Right renal pelvis (tissue), 4 donors: ENCODE measurements at places on chromosomes 2 and 18. TPM values are rescaled to one million over a fixed set of nuclear protein-coding genes. Genes with fewer than 3 reads are reported as not detected.

DNA sequence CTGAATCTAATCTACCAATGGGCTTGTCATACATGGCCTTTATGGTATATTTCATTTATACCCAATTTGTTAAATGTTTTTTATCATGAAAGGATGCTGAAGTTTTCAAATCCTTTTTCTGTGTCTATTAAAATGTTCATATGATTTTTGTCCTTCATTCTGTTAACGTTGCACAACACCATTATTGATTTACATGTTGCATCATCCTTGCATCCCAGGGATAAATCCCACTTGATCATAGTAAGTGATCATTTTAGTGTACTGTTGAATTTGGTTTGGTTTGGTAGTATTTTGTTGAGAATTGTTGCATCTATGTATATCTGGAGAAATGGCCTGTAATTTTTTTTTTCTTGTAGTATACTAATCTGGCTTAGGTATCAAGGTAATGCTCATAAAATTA lies 9.4 kb downstream of the SP100 start:
- no peak for DNase-seq

GRCh38 chr18:49013961-49014604 lies 63.3 kb upstream of the SMAD7 start:
- no peak for DNase-seq

DNA sequence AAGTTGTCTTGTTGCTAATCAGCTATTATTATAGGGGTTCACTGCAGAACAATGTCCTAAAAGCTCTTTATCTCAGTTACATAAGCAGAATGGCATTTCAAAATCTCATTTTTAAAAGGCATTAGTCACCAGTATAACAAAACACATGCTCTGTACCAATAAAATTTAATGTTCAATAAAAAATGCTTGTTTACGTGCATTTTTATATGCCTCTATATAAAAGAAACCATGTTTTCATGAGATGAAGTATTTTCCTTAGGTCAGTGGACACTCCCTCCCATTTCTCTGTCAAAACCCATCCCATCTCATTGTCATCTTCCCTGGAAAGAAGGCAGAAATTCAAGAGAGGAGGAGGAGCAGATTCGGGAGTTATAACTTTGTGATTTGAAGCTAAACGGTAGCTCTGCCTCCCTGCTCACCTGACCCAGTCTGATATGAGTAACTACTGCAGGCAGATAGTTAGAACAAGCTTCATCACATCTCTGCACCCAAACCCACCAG lies 231.9 kb upstream of the SIX2 start:
- no peak for DNase-seq

GRCh38 chr2:198615972-198616371 lies 811.6 kb downstream of the PLCL1 start:
- no peak for DNase-seq

DNA sequence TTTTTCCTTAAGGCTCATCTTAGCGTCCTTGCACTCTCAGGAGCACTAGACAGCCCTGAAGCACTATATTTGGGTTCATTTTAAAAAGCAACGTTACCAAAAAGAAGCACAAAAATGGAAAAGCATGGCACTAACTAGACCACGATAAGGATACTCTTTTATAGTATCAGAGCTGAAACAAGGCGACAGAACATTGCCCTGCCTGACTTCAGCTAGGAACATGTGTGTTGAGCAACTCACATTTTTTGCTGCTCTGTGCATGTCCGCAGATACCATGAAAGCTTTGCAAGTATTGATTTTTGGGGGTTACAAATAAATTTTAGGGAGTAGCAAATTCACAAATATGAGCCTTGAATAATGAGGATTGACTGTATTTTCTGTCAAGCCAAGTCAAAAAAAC lies 332.0 kb downstream of the PTPRM start:
- no peak for DNase-seq

DNA sequence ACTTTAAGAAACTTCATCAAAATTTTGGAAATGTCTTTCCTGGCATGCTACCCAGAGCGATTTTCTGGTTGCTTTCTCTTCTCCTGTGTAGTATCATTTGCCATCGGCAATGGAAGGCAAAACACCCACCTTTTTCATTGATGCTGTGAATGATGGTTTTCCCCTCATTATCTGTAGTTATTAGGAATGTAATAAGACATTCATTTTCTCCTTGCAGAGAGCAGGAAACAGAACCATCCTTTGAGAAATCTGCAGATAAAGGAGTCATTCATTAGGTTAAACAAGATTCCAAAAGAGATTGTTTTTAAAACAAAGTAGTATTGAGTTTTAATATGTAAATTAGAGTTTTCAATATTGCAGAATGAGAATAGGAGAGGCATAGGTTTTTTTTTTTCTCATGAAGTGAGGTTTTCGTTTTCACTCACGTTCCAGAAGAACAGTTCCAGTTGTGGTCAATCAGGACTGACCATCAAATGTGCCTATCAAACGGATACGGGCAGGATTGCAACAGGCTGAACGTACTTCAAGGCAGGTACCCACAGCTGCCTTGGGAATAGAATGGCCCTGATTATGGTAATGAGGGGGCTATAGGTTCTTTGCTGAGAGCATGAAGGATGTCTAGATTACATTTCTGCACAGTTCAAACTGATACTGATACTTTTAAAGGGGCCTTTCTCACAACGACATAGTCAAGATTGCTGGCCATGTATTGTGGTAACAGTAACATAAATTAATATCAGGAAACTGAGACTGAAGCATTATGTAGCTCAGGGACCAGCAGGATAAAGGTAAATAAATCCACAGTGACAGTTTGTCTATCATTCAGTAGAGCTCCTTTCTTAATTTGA lies 49.8 kb upstream of the PLA2R1 start:
- no peak for DNase-seq

DNA sequence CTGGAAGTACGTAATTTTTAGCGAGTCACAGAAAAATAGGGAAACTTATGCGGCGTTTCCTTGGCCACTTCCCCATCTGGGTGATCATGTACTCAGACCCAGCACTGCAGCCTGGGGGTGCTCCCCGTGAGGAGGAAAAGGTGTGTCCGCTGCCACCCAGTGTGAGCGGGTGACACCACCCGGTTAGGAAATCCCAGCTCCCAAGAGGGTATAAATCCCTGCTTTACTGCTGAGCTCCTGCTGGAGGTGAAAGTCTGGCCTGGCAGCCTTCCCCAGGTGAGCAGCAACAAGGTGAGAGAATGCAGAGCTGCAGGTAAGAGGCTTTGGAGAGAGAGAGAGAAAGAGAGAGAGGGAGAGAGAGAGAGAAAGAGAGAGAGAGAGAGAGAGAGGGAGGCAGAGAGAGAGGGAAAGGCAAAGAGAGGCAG lies at the start of gene IL1R2:
Gene IL1R2, plus strand, starts transcription at position 240 of the 425 bp plus-strand sequence. CDS start 16,616 bp downstream, outside the sequence.
- DNase-seq, result no peak

DNA sequence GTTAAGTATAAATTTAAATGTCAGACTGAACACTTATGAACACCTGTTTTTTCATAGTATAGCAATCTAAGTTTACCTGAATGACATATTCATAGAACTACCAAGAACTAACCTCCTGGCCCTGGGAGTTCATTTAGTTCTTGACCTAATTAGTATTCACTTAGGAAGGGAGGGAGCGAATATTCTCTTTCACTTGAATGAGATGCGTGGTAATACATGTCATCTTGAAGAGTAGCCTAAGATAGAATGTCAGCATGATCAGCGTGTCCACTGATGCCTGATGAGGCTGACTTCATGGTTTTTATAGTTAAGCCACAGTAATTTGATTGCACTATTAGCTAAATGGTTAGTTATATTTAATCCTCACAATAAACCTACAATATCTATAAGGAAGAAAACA lies 13.3 kb downstream of the NDUFAF7 start:
- DNase-seq, result no peak

- no peak for DNase-seq
Observed at GRCh38 chr2:17353263-17353662, 165.0 kb downstream of the RAD51AP2 start.

- no peak for DNase-seq
Observed at GRCh38 chr18:35592298-35592697, 10.8 kb downstream of the GALNT1 start.

GRCh38 chr2:43117521-43118143 lies 108.8 kb downstream of the ZFP36L2 start:
- DNase-seq, result no peak

The RTP5 gene
- polyA plus RNA-seq, result not detected

The OSR1 gene
- 4.7 TPM for polyA plus RNA-seq

The WDSUB1 gene
- polyA plus RNA-seq, result 33.3 TPM

The APOB gene
- 1.5 TPM for polyA plus RNA-seq
